ENCODE measurements at places on chromosomes 7 and 10. TPM values are rescaled to one million over a fixed set of nuclear protein-coding genes. Genes with fewer than 3 reads are reported as not detected.

GARIN1A gene
- total RNA-seq: 0.68 TPM

MOSPD3 gene
- 11.0 TPM for total RNA-seq

H2BK1 gene
- total RNA-seq: not detected

SLC16A9 gene
- 0.42 TPM for total RNA-seq

STK32C gene
- total RNA-seq: 13.4 TPM

EN2 gene
- total RNA-seq: not detected

PAPOLB gene
- not detected for total RNA-seq

FIS1 gene
- 162 TPM for total RNA-seq

DNAH11 gene
- 13.1 TPM for total RNA-seq

All from SJSA1 (cell line).